ENCODE measurements at places on chromosomes 2 and 18.

GRCh38 chr2:37370666-37371065 is 26.2 kb downstream of the QPCT start:
- DNase-seq: no peak

DNA sequence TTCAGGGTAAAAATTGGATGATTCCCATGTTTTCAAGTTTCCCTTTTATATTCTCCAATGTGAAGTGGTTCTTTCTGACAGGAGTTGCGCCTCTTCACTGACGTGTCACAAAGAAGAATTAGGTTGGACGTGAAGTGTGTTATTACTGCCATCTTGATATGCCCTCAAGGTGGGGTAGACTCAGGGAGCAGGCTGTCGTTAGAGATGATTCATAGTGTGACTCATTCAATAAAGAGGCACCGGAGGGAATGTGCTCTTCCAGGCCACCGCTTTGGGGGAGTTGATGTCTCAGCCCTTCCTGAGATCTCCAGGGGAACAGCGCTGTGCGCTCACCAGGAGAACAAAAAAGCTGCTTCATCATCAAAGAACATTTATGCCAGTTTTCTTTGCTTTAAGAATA is 3.6 kb upstream of the DGKD start:
- no peak for DNase-seq

DNA sequence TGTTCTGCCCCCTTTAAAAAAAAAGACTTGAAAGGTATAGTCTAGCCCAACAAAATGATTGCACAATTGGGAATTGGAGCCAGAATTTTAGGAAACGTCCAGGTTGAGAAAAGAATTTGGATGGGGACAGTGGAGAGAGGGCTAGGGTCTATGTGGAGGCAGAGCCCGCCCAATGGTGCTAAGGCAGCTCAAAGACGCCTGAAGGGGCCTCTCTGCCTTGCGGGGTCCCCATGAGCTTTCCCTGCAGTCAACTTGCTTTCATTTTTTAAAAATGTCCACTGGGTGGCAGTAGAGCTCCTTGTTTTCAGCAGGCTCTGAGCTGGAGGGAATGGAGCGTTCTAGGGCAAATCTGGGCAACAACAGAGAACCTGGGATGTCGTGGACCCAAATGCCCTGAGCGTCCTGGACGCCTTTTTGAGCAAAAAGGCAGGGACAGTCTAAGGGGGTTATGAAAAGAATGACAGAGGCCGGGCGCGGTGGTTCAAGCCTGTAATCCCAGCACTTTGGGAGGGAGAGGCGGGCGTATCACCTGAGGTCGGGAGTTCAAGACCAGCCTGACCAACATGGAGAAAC is 40.2 kb upstream of the ITM2C start:
- DNase-seq: peak; percentile 27

DNA sequence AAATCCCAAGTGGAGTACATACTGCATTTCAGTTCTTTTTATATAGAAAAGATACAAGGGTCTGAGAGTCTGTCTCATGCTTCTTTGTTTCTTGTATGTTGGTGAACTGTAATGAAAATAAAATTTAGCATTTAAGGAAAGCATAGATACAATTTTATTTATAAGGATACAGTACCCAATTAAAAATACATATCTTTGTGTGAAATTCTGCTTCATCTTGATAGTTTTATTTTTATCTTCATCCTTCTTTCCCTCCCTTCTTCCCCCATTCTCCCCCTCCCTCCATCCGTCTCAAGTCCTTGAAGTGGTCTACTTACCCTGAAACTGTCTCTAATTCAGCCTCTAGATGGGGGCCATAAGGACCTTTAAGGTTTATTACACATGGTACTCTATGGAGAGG is 359.8 kb downstream of the CDH7 start:
- no peak for DNase-seq

DNA sequence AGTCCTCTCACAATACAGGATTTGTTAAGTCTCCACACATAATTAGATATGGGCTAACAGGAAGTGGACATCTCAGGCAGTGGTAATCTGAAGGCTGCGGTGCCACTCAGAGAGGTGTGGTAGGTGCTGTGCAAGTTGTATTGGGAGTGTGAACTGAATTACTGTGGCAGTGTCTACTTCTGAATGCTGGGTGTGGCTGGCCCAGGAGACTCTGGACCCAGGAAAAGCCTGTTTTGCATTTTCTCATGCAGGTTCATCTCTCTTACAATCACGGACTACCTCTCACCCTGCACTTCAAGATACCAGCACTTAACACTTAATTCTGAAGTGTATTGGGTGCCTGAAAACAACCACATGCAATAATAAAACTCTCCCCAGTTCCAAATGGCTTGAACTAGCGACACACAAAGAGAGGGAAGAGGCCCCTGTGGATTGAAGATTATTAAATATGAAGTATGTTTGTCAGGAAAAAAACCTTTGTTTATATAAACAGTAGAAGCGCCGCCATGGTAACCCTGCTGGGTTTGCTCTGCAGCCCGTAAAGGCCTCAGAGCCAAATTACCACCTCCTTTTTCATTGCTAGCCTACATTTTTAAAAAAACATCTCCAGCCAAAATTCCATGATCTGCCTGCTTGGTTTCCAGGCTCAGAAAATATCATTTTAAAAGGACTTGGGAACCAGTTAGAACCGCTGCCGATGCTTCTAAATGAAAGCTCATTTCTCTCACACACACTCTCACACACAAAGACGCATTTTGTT is 77.5 kb downstream of the GFPT1 start:
- DNase-seq: no peak

- DNase-seq: no peak
These were observed 21.9 kb downstream of the FER1L5 start for GRCh38 chr2:96664366-96664925.

DNA sequence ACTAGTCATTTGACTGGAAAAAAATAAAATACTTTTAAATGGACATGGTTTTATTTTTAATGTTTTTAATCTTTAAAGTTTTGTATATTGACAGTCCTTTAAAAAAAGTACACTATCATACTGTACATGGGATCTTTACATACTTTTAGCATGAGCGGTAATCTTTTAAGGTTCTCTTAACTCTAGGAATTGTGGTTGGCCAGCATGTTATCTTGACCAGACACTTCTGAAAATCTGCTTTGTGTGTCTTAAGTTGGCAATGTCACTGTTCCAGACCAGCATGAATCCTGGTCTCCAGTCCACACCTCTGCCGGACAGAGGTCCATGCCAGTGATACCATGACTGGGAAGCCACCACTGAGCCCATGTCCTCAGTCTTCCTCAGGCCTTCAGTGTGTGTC is 17.7 kb downstream of the ITGB1BP1 start:
- no peak for DNase-seq
